ENCODE measurements at places on chromosomes 3 and 15.
A peak's percentile ranks its signal among the peaks of the same experiment; 100 is the strongest.

- no peak for DNase-seq
Measured at GRCh38 chr15:96474231-96474664, 143.7 kb downstream of the NR2F2 start.

DNA sequence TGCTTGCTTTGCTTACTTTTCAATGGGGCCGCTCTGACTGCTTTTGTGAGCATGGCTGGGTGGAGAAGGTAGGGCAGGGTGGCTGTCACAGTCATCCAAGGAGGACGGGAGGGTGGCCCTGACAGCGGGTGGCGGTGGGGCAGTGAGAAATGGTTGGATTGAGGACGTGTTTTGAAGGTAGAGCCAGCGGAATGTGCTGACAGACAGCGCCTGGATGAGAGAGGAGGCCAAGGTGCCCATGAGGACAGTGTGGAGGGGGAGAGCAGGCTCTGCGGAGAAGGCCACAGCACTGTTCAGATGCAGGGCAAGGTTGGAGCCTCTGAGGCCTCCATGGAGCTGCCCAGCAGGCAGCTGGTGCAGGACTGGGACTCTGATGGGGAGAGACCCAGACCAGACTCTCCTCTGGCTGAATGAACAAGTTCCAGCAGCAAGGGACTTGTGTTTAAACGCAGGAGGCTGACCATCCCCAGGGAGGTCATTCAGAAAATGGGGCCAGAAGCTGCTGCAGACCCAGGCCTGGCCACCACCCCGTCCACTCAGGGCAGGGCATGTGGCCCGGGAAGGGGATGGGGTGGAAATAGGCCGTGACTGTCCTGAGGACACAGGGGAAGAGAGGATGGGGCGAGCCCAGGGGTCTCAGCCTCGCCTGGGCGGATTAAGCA is 120.3 kb upstream of the PRR20G start:
- DNase-seq: no peak

DNA sequence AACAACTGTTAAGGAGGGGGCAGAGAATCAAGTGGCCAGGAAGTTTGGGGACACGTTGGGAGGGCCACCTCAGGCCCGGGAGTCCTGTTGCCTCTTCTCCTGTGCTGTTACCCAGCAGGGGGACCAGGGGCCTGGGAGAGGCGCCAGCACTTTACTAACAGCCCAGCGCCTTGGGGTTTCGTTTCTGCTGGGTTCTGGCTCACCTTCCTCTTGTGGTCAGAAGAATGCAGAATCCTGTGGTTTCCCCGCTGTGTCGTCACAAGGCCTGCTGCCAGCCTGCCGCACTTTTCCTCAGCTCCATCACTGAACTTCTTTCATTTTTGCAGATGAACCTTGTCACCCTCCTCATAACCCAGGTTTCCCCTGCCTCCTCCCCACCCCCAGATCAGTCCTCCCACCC is 67.7 kb downstream of the SLC30A4 start:
- DNase-seq: peak; percentile 59

DNA sequence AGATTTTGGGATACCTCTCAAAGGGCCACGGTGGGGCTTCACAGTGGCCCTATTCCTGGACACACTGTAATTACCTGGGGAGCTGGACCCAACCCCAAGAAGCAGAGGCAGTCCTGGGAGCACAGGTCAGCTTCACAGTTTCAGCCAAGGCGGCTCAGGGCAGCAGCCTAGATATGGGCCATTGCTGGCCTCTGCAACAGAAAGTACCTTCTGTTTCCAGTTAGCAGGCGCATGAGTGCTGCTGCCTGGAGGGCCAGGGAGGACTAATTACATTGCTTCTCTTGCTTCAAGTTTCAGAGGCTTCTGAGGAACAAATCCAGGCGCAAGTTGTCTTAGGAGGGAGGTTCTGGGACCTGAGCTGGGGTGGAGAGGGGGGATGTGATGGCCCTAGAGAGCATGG is 13.5 kb upstream of the DUSP7 start:
- DNase-seq: no peak

- DNase-seq: no peak
Measured at GRCh38 chr3:24101676-24102168, 156.6 kb downstream of the NR1D2 start.

DNA sequence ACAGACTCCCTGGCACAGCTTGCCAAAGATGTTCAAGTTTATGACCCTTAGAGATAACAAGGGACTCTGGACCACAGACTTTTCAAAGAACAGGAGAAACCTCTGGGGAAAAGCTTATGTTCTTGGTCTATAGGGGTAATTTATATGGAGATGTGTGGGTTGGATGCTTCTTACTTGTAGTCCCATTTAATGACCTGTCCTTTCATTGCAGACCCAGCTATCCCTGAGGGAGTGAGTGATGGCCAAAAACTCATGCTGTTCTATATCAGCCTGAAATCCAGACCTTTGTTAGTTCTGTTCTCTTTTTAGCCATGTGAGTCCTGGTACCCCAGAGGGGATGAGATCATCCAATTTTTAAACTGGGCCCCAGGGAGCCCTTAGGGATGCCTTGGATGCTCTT is 43.7 kb upstream of the MRPL3 start:
- no peak for DNase-seq

All from GM20000 (cell line).